ENCODE measurements at places on chromosomes 1 and 21.

GRCh38 chr1:198633675-198634121, 5.1 kb upstream of the PTPRC start:
- DNase-seq: no peak

GRCh38 chr1:46081619-46082018, 50.8 kb downstream of the PIK3R3 start:
- no peak for DNase-seq

DNA sequence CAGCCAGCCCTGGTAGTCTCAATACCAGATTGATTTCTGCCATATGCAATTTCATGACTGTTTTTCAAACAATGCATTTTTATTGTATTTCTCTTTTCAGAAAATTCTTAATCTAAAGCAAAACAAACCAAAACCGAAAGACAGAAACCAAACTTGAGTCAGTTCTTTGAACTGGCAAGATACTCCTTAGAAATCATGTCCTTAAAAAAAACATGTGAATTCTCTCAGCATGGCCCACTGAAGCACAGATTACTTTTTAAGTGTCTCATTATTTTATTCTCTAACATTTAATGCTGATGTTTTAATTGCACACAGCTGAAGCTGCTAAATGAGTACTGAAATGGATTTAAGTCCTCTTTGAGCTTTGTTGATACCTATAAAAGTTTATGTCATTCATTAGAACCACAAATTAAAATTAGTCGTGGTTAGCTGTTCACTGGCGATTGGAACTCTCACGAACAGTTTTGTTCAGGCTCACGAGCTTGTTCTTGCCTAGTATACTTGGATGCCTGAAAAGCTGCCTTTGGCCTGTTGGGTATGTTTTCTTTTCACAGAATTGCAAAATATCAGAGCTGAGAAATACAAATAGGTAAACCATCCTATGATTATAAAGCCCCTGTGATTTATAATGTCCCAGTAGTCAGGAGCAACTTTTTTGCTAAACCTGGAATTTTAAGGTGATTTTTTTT, 87.5 kb downstream of the CAMTA1 start:
- DNase-seq: no peak

DNA sequence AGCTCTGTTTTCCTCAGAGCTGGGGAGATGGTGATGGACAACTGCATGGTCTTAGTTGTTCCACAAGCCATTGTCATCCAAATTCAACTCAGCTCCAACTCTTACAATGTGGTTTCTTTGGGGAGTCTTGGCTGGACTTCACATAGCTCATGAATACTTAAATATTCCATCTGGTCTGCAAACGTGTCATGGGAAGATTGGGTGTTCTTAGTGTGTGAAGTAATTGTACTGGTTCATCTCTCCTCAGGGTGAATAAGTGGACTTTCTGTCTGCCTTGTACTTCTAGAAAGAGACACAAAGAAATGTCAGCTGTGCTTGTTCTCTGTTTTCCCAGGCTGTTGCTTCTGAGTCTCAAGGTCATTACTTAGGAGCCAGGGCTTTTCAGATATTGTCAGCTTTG, 106.6 kb downstream of the VPS13D start:
- DNase-seq: peak; percentile 47

- no peak for DNase-seq
Observed at GRCh38 chr1:81607924-81608323, 192.8 kb upstream of the ADGRL2 start.

GRCh38 chr1:108747171-108747850, 837 bp downstream of the STXBP3 start:
- DNase-seq: peak; percentile 83

DNA sequence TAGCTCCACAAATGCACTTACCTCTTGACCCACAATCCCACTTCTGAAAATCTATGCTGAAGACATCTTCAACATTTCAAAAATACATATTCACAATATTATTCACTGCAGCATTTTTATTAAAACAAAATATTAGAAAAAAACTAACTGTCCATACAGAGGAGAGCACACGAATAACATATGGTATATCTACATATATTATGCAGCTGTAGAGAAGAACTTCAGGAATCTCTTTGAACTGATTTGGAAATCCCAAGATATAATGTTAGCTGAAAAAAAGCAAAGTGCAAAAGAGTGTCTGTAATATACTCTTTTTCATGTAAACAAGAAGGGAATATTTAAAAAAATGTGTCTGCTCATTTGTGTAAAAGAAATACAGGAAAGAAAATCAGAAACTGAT, 11.5 kb downstream of the IPO9 start:
- no peak for DNase-seq

DNA sequence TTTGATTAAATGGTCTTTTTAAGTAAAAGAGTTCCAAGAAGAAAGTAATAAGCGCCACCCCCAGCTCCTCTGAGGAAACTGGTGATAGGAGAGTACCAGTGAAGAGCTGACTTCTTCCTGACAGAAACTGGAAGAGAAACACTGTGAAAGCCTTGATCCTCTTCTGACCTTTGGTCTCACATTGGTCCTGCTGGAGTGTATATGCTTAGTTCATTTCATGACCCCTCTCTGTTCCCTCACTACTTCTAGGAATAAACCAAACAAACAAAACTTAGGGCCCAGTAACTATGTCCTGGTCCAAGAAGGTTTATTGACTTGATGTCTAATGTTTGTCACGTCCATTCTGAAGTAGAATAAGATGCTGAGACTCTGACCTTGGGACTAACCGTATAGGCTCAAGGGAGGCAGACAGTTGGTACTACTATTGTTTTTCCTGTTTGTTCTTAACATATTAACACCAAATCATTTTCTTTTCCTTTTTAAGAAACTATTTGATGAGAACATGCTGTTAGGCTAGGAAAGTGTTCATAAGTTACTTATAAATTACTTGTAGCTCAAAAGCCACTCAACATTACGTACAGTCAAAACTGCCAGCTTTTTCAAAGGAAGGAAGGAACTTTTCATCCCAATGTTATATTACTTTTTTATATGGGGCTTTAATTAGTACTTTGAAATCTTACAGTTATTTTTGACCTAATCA, 57.9 kb downstream of the MIER1 start:
- no peak for DNase-seq

GRCh38 chr21:18007121-18007520, 188.0 kb upstream of the C21orf91 start:
- no peak for DNase-seq

DNA sequence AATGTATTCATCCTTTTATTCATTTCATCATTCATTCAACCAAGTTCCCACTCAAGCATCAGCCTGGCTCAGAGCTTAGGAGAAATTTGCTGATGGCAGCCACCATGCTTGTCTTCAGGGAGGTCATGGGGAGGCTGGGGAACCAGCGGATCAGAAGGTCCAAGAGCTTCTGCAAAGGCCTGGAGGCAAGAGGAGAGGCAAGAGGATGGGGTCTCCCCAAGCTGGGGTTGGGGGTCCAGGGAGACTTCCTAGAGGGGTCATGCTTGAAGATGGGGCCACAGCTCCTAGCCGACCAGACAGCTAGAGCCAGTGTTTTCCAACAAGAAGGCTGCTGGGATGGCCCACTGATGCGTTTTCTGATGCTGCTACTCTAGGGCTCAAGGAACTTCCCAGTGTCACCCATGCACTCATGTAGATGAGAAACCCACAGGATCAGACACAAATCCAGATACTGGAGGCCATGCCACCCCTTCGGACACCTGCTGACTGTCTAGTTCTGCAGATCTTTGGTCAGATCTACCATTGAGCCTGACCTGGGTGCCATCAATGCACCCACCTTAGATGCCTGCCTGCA, 315.2 kb downstream of the AJAP1 start:
- no peak for DNase-seq

- no peak for DNase-seq
Observed at GRCh38 chr1:201686714-201687455, 142.1 kb upstream of the IPO9 start.

DNA sequence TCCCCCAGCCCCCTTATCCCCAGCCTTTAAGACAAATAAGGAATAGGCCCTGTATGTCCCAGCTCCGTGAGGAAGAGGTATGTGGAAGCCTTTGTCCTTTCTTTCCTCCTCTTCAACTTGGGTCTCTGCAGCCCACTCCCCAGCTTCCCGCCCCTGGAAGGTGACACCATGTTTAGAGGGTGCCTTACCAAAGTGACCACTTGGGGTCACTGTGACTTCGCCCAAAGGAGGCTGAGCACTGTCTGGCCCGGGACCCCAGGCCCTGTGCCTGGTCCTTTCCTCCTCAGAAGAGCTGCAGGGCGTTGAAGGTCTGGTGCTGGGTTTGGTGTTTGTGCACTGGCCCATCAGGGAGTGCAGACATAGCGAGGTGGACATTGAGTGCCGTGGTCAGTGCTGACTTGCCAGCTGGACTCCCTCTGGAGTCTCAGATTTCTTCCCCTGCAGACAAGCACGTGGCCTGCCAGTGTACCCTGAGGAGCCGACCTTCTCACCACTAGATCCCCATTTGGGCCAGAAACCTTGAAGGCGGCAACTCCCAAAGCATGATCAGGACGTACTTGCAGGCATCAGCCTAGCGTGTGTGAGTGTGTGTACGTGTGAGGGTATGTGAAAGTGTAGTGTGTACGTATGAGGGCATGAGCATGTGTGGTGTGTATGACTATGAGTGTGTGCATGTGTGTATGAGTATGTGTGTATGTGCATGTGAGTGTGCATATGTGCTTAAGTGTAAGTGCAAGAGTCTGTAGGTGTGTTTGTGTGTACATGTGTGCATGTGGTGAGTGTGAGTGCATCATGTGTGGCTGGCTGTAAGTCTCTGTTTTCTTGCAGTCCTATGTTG, 181.4 kb upstream of the KIAA0040 start:
- DNase-seq: no peak

GRCh38 chr1:27000090-27000816, 6.8 kb downstream of the TRNP1 start:
- DNase-seq: no peak

GRCh38 chr1:225460021-225460736, 32.3 kb upstream of the LBR start:
- DNase-seq: no peak

DNA sequence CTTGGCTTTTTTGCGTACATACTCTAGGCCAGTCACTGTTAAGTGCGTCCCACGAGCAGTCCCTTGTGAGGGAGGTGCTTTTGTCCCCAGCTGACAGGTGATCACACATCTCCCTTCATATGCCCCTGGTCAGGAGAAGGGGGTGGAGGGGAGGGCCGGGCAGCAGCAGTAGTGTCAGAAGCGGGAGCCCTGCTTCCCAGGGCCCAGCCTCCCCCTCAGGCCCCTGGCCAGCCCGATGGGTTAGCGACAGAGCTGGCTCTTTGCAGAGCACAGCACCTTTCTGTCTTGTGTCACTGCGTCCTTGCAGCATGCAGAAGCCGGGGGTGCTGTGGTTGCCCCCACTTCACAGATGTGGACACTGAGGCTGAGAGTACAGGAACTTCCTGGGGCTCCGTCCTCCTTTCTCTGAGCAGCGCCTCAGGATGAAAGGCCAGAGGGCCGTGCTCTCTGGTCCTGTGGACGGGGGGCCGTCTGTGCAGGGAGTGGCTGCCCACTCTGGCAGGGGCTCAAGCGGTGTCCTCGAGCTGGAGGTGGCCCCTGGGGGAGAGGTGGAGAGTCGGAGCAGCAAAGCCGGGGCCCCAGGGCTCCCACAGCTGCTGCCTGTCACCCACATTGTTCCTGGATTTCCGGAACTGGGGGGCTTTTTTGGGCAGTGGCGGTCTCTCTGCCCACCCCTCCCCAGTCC, 5.9 kb downstream of the TMEM201 start:
- DNase-seq: no peak

DNA sequence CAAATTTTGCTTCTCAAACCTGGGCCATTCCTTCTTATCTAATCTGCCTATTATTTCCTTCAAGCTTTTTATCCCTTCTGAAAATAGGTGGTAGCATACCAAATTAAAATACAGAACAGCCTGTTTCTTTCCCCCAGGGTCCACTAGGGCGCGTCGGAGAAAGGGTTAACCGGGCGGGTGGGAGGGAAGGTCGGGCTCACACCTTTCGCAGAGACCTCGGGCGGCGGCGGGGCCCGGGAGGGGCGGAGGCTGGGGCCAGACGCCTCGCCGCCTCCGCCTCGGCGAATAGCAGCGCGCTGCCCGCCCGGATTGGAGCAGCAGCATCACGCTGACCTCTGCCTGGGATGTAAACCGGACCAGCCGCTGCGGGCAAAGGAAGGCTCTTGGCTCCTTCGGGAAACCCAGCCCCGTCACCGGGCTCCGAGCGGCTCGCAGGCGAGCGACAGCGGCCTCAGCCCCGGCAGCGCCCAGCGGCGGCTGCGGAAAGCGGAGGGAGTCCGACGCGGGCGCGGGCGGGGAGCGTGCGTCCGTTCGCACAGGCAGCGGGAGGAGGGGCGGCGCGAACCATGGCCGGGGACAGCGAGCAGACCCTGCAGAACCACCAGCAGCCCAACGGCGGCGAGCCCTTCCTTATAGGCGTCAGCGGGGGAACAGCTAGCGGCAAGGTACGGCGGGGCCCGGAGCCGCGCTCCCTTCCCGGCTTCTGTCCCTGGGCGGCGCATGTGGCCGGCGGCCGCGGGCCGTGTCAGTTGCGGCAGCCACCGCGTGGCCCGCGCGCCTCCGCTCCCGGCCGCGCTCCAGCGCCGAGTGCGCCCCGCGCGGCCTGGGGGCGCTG, at the start of gene UCK2:
Gene UCK2, plus strand, starts transcription at position 347 of the 835 bp plus-strand sequence. Its CDS starts 220 bp downstream, at position 567.
- DNase-seq: peak; percentile 68

GRCh38 chr1:199157494-199157893, 518.7 kb downstream of the PTPRC start:
- DNase-seq: peak; percentile 46

DNA sequence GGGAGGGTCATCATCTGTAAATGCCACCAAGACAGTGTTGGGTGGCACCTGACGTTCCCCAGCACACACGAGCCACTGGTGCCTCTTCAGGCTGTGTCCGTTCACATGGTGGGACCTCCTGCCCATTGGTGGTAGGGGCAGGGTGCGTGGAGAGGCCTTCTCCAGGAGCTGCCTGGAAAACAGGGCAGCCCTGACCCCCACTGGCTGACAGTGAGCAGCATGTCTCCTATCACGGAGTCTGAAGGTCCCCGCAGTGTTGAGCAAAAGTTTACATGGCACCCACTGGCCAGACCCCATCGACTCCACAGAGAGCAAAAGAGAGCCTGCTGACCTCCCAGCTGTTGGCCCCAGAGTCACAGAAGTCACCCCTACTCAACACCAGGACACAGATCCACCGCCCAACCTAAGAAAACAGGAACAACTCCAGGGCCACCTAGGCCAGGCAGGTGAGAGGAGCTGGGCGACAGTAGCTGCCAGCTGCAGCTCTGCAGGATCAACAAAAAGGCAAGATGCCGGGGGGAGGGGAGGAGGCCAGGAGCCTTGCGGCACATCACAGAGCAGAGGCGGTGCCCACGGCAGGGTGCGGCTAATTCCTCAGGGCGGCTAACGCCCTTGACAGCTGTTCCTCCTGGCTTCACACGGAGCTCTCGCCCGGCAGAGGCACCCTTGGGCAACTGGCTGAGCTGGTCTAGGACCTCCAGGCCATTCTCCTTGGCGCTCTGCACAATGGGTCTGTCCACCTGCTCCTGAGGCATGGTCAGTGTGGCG, 14.4 kb upstream of the IFI6 start:
- DNase-seq: no peak

- peak; percentile 96 for DNase-seq
Observed at GRCh38 chr1:7300893-7301663, 470.0 kb upstream of the VAMP3 start.

- no peak for DNase-seq
Observed at GRCh38 chr1:173775578-173776226, 48.8 kb upstream of the DARS2 start.

Measured in fibroblast of upper back skin (primary cell).